ENCODE measurements at places on chromosomes 1 and 21. TPM values are rescaled to one million over a fixed set of nuclear protein-coding genes. Genes with fewer than 3 reads are reported as not detected.

The LRRC53 gene
- total RNA-seq: not detected

The DENND4B gene
- 24.3 TPM for total RNA-seq

The EPHA10 gene
- total RNA-seq: not detected

The FUCA1 gene
- 17.8 TPM for total RNA-seq

The LRRN2 gene
- total RNA-seq: not detected

The LCE3D gene
- total RNA-seq: not detected

The SPATA21 gene
- not detected for total RNA-seq

The HSD3B2 gene
- not detected for total RNA-seq

The RNU1-1 gene
- total RNA-seq: under 0.01 TPM
